ENCODE measurements at places on chromosomes 5 and 9.

- no peak for DNase-seq
These were observed 131.9 kb downstream of the BOD1 start for GRCh38 chr5:173484569-173484968.

DNA sequence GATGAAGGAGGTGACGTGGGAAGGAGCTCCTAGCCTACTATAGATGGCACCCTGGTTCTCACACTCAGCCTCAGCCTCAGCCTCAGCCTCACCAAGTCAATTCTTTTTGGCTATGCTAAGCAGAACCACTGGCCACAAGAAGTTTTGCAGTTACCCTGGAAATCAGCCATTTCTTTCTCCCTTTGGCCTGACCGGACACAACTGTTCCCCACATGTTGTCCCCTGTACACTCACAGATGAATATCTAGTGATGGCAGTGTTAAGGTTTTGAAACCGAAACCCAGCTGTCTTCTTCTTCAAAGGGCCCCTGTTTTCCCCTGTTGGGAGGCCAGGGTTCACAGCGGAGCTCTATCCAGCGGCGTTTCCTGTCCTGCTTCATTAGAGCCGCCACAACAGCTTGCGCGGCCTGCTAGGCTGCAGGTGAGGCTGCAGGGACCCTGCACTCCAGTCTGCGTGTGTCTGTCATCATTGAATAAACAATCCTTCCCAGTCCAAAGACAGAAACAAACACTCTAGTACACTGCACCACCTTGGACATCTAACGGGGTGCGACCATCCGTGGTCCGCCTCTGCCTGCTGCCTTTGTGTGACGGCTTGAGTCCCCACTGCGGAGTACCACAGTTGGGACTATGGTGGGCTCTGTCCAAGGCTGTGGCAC lies 250.5 kb downstream of the DENND1A start:
- DNase-seq = peak; percentile 96

- no peak for DNase-seq
These were observed 335.6 kb downstream of the ZSWIM6 start for GRCh38 chr5:61667525-61668218.

DNA sequence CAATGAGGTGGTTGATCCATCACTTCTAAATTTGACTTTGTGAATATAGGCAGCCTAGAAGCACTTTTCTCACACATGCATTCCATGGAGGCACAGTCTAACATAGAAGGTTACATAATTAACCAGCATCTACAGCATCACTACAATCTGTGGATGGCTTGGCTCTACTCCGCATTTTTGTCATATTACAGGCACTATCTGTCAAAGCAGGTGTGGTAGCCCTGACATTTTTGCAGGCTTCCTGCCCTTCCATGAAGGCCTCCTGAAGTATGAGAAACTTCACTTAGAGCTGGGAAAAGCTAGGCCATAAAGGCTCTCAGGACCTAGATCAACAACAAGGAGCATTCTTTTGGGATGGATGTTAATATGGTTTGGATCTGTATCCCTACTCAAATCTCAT lies 378.0 kb downstream of the ANXA1 start:
- DNase-seq = no peak

DNA sequence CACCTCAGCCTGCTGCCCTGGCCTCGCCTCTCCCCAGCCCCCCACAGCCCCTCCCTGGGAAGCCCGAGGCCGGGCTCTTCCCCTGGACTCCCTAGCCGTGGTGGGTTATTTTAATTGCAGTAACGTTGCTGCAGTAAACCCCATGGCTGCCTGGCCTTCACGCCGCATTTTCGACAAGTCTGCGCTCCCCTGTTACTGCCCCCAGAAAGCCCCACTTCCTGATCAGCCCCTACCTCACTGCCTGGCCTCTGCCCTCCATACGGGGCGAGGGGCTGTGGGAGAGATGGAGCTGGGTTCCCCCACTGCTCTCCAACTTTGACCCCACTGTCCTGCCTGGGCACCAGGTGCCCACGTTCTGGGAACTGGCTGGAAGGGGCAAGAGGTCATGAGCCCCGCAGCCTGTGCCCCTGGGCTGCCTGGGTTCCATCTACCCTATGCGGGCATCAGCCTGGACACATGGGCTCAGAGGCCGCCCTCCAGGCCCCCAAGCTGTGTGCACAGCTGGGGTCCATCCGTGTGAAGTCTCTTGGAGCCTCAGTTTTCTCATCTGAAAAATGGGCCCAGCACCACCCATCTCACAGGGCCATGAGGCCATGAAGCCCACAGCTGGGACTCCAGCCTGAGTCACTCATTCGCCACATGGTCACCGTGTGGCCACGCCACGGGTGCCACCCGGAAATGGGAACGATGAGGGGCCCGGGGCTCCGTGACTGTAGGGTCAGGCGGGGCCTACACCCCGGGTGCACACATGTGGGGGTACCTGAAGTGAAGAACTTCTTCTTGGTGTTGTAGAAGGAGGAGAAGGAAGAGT lies 11.5 kb downstream of the EGFL7 start:
- DNase-seq = no peak

GRCh38 chr5:84260939-84261338 lies 123.7 kb downstream of the EDIL3 start:
- no peak for DNase-seq

GRCh38 chr9:21996858-21997257 lies 2.3 kb downstream of the CDKN2B-AS1 start:
- no peak for DNase-seq

- no peak for DNase-seq
These were observed 186.1 kb downstream of the ZNF608 start for GRCh38 chr5:124560370-124560769.
